Common myeloid progenitor, CD34-positive (primary cell): ENCODE measurements at places on chromosomes 4 and X.

DNA sequence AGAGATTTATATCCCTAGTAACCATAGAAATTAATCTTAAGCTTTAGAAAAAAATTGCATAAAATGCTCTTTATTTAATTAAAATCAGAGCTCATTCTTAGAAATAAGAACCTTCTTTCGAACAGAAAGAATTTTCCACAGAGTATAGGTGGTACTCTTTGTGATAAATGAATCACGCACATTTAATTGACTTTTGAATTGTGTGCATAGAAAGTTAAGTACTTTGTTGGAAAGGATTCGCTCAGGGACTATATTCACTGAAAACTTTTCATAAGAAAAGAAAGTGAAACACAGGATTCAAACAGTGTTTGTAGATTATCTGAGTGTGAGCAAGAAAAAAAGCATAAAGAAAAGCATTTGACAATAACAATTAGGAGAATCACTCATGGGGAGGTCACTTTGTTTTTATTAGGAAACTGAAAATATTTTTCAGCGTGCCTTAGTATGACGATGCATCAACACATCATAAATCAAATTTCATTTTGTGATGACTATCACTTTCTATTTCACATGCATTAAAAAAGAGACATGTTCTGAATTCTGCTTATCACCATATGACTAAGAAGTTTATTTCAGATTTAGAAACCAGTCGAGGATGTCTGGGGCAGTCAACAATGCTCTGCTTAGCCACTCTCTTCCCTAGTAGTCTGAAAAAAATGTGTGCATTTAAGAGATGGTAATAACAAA, 49.5 kb downstream of the STX18 start:
- no peak for DNase-seq

GRCh38 chr4:141133999-141134995, 1.0 kb upstream of the RNF150 start:
- peak; percentile 36 for DNase-seq

GRCh38 chr4:42638993-42639392, 17.9 kb downstream of the ATP8A1 start:
- DNase-seq, result peak; percentile 85

- peak; percentile 67 for DNase-seq
These were observed 65.9 kb downstream of the ANTXR2 start for GRCh38 chr4:80006935-80007744.

DNA sequence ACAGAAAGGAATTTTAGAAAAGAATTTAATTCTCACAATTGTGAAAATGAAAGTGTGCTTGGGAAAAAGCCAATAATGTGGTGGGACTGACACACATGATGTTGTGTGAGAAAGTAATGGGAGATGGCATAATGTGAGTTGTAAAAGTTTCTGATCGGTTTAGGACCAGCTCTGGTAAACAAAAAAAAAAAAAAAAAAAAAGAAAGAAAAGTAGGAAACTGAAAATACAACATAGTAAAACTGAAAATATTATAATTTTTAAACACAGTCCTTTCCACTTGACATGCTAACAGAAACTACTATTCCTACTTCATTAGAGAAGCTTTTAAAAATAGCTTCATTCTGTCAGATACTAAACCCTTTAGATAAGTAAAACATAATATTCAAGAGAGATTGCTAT, 28.2 kb downstream of the RAP1GDS1 start:
- peak; percentile 20 for DNase-seq
